Activated CD4-positive, alpha-beta T cell treated with anti-CD3 and anti-CD28 coated beads, Interleukin-2, amount 10 ng/mL, durations not matched to agents 7 days and 5 days (primary cell): ENCODE measurements at places on chromosomes 5 and 9.

DNA sequence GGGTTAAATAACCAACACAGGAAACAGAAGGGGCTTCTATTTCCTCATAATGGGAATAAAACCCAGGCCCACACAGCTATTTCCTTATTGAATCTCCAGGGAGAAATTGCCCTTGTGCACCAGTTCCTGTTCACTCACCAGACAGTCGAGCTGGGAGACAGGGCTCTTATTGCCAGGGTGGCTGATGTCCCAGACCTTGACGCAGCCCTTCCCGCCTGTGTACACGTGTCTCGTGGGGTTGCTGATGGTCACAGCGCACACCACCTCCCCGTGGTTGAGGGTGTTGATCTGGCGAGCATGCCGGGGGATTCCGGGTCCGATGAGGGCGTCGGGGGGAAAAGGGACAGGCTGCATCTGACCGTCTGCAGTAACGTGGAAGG, 96.5 kb downstream of the TLE1 start:
- no peak for DNase-seq

GRCh38 chr9:86516564-86516963, 162.4 kb upstream of the TUT7 start:
- no peak for DNase-seq

DNA sequence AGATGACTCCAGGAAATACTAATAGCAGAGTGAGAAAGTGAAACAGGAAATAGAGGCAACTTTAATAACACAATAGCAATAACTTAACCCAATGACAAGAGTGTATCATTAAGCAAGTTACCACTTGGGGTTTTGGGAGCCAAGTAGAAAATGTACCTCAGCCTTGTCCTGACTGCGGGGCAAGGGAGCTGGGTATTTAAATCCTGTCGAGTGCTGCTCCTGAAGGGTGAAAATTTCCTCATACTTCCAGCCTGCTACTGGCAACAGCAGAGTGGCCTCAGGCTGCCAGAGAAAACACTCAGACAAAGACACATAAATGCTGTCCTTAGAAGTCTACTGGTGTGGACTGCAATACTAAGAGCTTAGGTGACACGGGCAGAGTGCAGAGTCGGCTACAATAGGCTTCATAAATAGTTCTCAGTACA, 112.5 kb upstream of the EMB start:
- no peak for DNase-seq

- DNase-seq = no peak
Measured at GRCh38 chr5:59685793-59686192, 207.7 kb downstream of the PDE4D start.

DNA sequence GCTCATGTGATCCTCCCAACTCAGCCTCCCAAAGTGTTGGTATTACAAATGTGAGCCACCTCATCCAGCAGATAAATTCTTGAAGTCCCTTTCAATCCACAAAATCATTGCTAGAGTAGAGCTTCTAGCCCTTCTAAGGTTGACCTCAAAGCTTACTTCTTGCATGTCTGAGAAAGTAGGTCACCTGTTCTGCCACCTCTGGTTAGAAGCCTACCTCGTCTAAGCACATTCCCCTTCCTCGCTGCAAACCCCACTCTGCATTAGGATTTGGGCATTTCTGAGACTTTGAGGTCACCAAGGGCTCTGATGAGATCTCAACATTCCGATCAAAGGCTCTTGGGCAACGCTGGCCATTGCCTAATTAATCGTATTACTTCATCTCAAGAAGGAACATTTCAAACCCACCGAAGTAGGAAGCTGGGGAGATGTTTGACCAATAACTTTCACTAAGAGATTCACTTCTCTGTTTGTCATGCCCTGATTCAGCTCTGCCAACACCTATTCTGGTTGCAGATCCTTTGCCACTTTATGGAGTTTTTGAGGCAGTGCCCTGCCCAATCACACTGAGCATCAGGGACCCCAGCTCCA, 8.6 kb downstream of the ADAM19 start:
- no peak for DNase-seq

DNA sequence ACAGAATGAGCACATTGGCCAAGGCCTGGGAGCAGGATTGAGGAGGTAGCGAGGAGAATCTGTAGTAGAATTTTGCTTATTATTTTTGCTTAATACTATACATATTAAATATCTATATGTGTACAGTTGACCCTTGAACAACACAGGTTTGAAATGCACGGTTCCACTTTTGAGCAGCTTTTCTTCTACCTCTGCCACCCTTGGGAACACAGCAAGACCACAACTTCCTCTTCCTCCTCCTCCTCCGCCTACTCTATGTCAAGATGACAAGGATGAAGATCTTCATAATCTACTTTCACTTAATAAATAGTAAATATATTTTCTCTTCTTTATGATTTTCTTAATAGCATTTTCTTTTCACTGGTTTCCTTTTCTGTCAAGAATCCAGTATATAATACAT, 541.4 kb downstream of the KCTD16 start:
- no peak for DNase-seq

- no peak for DNase-seq
Measured at GRCh38 chr9:123669346-123669745, 260.6 kb downstream of the DENND1A start.

GRCh38 chr5:59521476-59521875, 372.1 kb downstream of the PDE4D start:
- no peak for DNase-seq

DNA sequence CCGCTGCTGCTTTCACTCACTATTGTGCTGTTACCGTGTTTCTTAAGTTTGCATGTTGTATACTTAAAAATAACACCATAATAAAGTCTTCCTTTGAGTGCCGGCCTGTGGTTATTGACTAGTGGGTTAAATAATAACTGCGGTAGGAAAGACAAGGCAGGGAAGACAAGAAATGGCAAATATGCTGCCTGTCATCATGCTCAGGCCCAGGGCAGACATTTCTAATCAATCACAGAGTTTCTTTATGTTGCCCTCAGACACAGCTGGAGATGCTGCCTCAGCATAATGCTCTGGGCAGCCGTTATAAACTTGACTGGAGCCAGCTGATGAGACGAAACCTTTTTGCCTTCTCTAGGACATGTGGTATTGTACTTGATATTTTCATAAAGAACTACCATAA, 215.0 kb downstream of the GAPVD1 start:
- DNase-seq = no peak

DNA sequence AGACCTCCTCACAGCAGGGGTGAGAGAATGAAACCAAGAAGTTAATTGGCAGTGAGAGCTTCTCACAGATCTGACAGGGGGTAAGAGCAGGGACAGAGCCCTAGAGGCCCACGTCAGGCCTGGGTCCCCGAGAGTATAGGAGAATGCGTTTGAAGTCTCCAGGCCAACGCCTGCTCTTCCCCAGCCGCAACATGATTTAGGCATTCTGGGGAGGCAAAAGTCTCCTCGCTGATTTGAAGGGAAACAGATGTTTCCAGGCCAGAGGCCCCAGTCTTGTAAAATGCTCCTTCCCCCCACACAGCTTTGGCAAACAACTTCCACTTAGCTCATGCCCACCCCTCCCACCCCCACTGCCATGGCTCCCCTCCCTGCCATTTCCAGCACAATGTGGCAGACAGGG, 239.2 kb upstream of the TRIM32 start:
- no peak for DNase-seq

DNA sequence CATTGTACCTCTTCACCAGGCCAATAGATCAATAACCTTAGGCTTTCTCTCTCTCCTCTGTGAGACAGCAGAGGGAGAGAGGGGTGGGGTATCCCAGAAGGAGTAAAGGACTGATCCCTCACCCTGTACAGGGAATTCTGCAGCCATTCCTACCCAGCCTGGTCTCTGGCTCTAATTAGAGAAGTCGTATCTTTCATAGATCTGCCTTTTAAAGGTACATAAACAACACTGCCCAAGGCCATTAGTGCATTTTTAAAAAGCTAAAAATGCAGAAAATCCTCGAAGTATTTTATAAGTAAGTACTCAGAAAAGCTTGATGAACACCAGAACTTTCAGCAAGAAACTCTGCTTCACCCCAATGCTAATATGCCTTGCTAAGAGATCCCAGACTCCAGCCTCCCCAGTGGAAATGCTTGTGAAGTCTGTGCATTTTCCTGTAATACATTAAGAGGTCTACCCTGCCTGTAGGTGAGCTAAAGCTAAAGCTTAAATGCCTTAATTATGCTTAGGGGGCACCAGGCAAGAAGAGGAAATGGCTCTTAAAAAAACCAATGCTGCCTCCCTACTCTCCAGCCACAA, 200.0 kb upstream of the ANKRD55 start:
- DNase-seq = no peak

GRCh38 chr5:107542831-107543231, 127.9 kb downstream of the EFNA5 start:
- no peak for DNase-seq
